ENCODE measurements at places on chromosomes 12 and 14. TPM values are rescaled to one million over a fixed set of nuclear protein-coding genes. Genes with fewer than 3 reads are reported as not detected.

The TTLL5 gene
- 18.6 TPM for polyA plus RNA-seq

- no peaks in the 10 kb centered on the region for H3K27me3 ChIP-seq
- DNase-seq, result no peak
- H3K27ac ChIP-seq, result no peak overlapping the region
Measured at GRCh38 chr12:4054630-4055029, 181.4 kb upstream of the PARP11 start.

The GRIN2B gene
- 0.08 TPM for polyA plus RNA-seq

The CEBPE gene
- not detected for polyA plus RNA-seq

DNA sequence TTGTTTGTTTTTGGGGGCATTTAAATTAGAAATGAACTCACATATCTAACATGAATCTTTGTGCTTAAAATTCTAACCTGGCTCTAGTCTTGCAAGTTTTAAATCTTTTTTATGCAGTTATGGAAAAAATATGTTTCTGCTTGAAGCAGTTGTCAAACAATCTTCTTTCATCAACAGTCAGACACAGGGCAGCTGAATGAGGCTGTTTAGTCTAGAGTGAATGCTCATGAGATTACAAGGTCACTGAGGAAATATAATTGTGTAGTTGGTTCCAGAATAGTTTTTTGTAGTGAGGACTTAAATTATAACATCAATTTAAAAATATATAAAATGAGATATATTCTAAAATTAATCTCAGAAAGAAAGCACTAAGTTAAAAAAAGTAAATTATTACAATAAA, 76.5 kb downstream of the TRMT5 start:
- DNase-seq, result no peak
- no peak overlapping the region for H3K4me3 ChIP-seq
- H3K27ac ChIP-seq, result no peak overlapping the region
- no peaks in the 10 kb centered on the region for H3K36me3 ChIP-seq
- H3K27me3 ChIP-seq, result no peaks in the 10 kb centered on the region

- H3K4me1 ChIP-seq, result no peaks in the 10 kb centered on the region
- H3K27ac ChIP-seq, result no peak overlapping the region
- DNase-seq, result no peak
- H3K27me3 ChIP-seq, result no peaks in the 10 kb centered on the region
- no peak overlapping the region for H3K4me3 ChIP-seq
Measured at GRCh38 chr14:76181546-76181945, 29.8 kb downstream of the GPATCH2L start.

GRCh38 chr14:103806805-103807204, 40.6 kb downstream of the PPP1R13B start:
- H3K27me3 ChIP-seq, result no peaks in the 10 kb centered on the region
- H3K36me3 ChIP-seq, result no peaks in the 10 kb centered on the region
- H3K4me1 ChIP-seq, result peaks cover 7% of the 10 kb centered on the region
- DNase-seq, result no peak
